ENCODE measurements at places on chromosomes 3 and 15.

DNA sequence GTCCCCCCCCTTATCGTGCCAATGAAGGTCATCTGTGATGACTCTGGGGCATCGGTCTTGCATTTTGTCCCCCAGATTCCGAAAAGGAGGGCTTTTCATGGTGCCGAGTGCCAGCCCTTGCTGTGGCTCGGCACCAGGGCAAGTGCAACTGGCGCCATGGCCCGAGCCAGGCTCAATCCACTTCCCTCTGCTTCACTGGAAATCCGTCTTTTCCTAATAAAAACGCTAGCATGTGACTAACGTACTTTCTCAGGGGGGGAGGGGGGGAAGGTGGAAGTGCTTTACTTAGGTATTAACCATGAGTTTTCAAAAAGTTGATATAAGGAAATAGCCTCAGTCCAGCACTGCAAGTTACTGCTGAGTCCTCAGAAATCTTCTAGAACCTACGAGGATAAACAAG, 20.5 kb downstream of the TRPM1 start:
- DNase-seq: no peak

GRCh38 chr3:195101001-195101583, 169.9 kb downstream of the XXYLT1 start:
- no peak for DNase-seq

GRCh38 chr3:114420072-114420471, 126.2 kb downstream of the TIGIT start:
- no peak for DNase-seq

DNA sequence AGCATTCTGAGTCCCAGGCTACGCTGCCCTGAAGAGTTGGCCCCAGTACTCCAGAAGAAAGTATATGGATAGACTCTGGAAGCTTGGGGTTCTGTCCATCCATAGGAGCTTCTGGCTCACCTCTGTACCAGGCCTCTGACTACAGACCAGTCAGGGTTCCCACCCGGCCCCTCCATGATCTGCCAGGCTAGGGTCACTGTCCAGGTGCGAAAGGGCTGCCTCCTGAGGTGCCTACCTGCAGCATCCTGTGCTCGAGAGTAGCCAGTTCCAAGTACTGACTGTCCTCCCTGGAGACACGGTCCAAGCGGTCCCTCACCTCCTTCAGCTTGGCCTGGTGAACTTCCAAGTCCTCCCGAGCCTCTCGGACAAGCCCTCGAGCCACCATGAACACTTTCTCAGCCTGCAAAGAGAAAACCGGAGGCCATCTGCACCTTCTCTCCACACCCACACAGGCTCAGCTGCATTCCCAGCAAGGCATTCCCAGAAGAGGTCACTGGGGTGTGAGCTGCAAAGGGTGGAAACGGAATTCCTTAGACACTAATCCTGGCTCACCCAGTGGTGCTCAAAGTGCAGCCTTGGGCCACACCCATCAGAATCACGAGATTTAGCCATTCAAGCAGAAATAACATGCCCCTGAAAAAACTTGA, 3.7 kb upstream of the PLXNB1 start:
- DNase-seq: no peak

DNA sequence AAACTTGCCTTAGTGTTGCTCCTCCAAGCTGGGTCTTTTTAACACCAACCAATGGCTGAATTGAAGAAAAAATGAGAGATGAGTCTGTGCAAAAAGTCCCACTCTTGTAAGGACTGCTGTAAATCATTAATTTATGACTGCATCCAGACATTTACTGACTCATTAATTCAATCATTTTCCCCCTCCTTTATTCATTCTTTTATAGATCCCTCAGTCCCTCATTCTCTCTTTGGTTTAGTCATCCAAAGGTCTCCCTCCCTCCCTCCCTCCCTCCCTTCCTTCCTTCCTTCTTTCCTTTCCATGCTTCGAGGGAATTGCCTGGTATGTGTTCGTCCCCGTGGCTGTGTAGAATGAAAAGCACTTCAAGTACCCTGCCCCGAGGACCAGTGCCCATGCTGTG, 35.3 kb upstream of the MRPS22 start:
- DNase-seq: no peak
